ENCODE measurements at places on chromosomes 13 and 19.

- no peaks in the 10 kb centered on the region for H3K27me3 ChIP-seq
- H3K4me1 ChIP-seq = peaks cover 22% of the 10 kb centered on the region
- H3K36me3 ChIP-seq = no peaks in the 10 kb centered on the region
- no peak for DNase-seq
- H3K27ac ChIP-seq = no peak overlapping the region
Measured at GRCh38 chr19:18483119-18483890, 38.6 kb downstream of the ELL start.

DNA sequence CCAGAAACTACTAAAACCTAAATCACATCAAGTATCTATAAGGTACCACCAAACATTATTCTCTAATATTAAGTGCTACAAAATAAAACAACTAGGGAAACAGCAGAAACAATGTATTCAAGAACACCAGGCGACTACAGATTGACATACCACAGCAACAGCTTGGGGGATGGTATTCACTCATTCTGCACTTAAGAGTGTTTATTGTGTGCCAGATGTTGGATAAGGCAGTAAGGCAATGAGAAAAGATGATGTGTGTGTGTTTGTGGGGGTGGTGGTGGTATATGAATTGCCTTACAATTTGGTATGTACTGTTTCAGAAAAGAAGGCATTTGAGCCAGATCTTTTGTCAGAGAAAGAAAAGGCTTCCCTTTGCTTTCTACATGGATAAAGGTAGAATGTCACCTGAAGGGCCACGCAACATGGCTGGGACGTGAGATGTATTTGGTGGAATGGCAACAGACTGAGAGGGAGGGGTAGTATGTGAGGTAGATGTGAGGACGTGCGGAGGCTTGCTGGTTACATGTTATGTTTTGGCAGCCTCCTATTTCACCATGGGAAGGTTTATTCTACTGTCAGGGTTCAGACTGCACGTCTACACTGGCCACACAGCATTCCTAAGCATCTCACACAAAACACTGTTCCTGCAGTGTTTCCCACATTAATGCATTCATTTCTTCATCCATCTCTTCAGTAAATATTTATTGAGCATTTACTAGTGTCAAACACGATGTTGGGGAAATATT is 300.7 kb downstream of the KLF12 start:
- no peak overlapping the region for H3K4me3 ChIP-seq
- H3K27me3 ChIP-seq = no peaks in the 10 kb centered on the region
- H3K27ac ChIP-seq = no peak overlapping the region
- no peaks in the 10 kb centered on the region for H3K4me1 ChIP-seq
- DNase-seq = peak; percentile 18
- no peaks in the 10 kb centered on the region for H3K36me3 ChIP-seq

DNA sequence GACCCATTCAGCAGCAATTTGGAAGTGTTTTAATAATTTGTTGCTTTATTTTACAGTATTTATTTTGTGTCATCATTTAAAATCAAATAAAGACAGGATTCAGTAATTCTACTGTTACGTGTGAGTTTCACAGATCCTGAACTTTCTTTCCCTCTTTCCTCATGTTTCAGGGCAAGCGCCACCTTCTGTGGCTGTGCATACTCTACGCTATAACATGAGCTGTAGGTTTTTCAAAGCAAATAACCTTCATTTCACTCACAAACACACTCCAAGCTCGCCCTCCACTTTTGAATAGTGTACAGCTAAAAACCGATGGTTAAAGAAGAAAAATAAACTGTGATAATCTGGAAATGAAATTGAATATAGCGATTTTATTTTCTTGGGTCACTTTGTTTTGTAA is 753.3 kb downstream of the OLFM4 start:
- no peaks in the 10 kb centered on the region for H3K27me3 ChIP-seq
- H3K4me1 ChIP-seq = no peaks in the 10 kb centered on the region
- peak; percentile 1 for DNase-seq
- H3K4me3 ChIP-seq = no peak overlapping the region
- H3K27ac ChIP-seq = no peak overlapping the region

- H3K27ac ChIP-seq = no peak overlapping the region
- H3K4me1 ChIP-seq = no peaks in the 10 kb centered on the region
Measured at GRCh38 chr13:87123987-87124784, 547.0 kb upstream of the SLITRK5 start.

- no peak overlapping the region for H3K27ac ChIP-seq
- H3K36me3 ChIP-seq = no peaks in the 10 kb centered on the region
- no peaks in the 10 kb centered on the region for H3K27me3 ChIP-seq
- no peak overlapping the region for H3K4me3 ChIP-seq
- no peaks in the 10 kb centered on the region for H3K4me1 ChIP-seq
- peak; percentile 99 for DNase-seq
Measured at GRCh38 chr13:92224052-92224821, 825.8 kb downstream of the GPC5 start.

- DNase-seq = no peak
- no peaks in the 10 kb centered on the region for H3K4me1 ChIP-seq
- no peaks in the 10 kb centered on the region for H3K27me3 ChIP-seq
- H3K36me3 ChIP-seq = no peaks in the 10 kb centered on the region
- no peak overlapping the region for H3K27ac ChIP-seq
Measured at GRCh38 chr13:65894049-65894448, 1336.1 kb downstream of the PCDH9 start.

DNA sequence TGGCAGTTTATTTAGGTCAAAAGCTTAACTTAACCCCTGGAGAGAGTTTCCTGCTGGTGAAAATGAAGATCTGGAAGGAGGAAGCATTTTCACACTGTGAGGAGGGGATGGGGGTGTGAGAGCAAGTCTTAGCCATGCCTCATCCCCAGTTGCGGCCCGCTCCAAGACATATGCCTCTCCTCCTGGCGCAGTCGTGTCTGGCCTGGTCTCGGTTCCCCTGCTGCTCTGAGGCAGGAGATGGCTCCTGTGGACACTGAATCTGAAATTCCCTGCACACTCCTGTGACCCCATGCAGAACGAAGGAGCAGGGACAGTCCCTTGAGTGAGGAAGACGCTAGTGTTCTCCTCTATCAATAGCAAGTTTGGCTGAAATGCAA is 360 bp upstream of the ZNF69 start:
- H3K27ac ChIP-seq = no peak overlapping the region
- no peak for DNase-seq
- no peaks in the 10 kb centered on the region for H3K36me3 ChIP-seq
- H3K27me3 ChIP-seq = no peaks in the 10 kb centered on the region

- peak; percentile 87 for DNase-seq
- no peak overlapping the region for H3K27ac ChIP-seq
Measured at GRCh38 chr19:9796113-9796773, 22.6 kb downstream of the FBXL12 start.

- H3K4me3 ChIP-seq = no peak overlapping the region
- DNase-seq = peak; percentile 71
Measured at GRCh38 chr19:46481947-46482346, 10.6 kb upstream of the PNMA8A start.

DNA sequence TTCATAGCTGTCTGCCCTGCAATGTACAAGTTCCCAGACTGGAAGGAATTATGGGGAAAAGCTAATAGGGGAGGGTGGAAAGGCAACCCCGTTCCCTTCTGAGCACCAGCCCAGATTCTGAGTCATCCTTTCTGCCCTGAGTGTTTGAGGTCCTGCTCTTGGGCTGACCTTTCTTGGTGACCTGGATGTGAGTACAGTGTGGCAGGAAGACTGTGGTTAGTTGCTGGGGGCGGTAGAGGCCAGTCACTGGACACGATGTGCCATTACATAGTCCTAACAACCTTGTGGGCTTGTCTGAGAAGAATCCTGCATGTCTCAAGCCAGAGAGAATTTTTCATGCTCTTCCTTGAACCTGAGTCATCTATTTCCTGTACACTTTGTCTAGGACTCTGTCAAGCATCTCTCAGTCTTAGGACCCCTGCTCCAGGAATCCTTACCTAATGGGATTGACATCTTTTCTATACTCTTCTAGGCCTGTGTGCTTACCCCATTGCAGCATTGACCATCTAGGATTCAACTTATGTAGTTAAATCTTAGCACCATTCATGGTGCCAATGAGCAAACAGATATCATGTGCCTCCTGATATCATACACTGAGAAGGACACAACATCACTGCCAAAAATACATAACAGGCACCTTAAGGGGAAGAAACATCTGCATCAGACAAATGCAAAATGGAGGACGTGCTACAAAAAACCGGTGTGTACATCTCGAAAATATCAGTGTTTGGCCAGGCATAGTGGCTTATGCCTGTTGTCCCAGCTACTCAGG is 8.1 kb upstream of the ANGPTL4 start:
- peak overlapping the region; percentile 60 for H3K27ac ChIP-seq
- no peak overlapping the region for H3K4me3 ChIP-seq
- DNase-seq = peak; percentile 98
- H3K36me3 ChIP-seq = no peaks in the 10 kb centered on the region
- no peaks in the 10 kb centered on the region for H3K27me3 ChIP-seq

DNA sequence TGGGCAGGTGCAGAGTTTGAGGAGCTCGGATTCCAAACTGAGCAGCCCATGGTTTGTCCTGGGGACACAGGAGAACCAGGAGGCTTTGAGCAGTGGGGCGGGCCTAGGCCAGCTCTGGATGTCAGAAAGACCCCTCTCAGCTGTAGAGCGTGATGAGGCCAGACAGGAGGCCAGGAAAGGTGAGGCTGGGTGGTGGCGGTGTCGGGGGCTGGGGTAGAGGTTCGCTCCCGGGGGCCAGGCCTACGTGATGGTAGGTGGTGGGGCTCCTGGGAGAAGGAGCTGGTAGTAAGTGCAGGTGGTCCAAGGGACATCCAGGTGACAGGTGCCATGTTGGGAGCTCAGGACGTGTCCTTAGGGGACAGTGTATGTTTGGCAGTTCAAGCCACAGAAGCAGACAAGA is 13.5 kb upstream of the PTOV1 start:
- no peaks in the 10 kb centered on the region for H3K4me1 ChIP-seq
- no peak overlapping the region for H3K4me3 ChIP-seq
- H3K27ac ChIP-seq = no peak overlapping the region
- no peaks in the 10 kb centered on the region for H3K27me3 ChIP-seq

GRCh38 chr13:50908371-50908770 is 1.2 kb upstream of the RNASEH2B start:
- H3K27ac ChIP-seq = no peak overlapping the region
- no peak overlapping the region for H3K4me3 ChIP-seq
- DNase-seq = no peak

GRCh38 chr13:44072536-44072935 is 192.8 kb downstream of the LACC1 start:
- H3K27me3 ChIP-seq = no peaks in the 10 kb centered on the region
- H3K36me3 ChIP-seq = no peaks in the 10 kb centered on the region
- DNase-seq = no peak
- H3K27ac ChIP-seq = no peak overlapping the region

- H3K27ac ChIP-seq = no peak overlapping the region
- H3K36me3 ChIP-seq = no peaks in the 10 kb centered on the region
- peaks cover 13% of the 10 kb centered on the region for H3K27me3 ChIP-seq
- peak; percentile 45 for DNase-seq
- no peaks in the 10 kb centered on the region for H3K4me1 ChIP-seq
Measured at GRCh38 chr19:18233224-18233825, 7.1 kb upstream of the PDE4C start.

DNA sequence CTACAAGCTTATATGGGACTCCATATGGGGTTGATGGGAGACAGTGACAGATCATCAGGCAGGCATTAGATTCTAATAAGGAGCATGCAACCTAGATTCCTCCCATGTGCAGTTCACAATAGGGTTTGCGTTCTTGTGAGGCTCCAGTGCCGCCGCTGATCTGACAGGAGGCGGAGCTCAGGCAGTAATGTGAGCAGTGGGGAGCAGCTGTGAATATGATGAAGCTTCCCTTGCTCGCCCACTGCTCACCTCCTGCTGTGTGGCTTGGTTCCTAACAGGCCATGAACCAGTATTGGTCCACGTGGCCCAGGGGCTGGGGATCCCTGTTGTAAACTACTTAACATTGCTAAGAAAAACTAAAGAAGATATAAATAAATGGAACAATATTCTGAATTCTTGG is 378.4 kb downstream of the KCNRG start:
- no peak overlapping the region for H3K27ac ChIP-seq
- peak; percentile 69 for DNase-seq
- no peaks in the 10 kb centered on the region for H3K27me3 ChIP-seq
- no peaks in the 10 kb centered on the region for H3K4me1 ChIP-seq

DNA sequence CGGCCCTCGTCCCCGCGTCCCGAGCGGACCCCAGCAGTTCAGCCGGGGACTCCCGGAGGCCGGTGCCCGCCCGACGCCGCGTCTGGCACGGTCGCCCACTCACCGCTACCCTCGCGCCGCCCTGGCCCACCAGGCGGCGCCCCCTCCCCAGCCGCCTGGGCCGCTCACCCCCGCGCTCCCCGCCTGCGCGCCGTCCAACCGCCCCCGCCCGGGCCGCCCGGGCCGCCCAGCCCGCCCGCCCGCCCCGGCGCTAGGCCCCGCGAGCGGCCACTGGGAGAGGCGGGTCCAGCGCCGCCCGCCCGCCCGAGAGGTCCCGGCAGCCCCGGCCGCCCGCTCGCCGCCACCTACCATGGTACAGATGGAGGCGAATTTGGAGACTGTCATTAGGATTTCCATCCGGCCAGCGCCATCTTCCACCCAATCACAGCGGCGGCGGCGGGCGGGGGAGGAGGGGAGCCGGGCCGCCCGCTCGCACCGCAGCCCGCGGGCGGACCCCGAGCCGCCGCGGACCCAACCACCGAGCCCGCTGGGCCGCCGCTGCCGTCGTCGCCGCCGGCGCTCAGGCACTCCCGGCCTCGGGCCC is at the start of gene USP12:
USP12 (minus strand) TSS at position 568 of the 583 bp plus-strand sequence; CDS start at position 396, 172 bp downstream.
- H3K4me3 ChIP-seq = peak within 1 kb of the TSS; percentile 74
- H3K36me3 ChIP-seq = no peaks in the 10 kb centered on the region
- DNase-seq = peak; percentile 16
- H3K27me3 ChIP-seq = no peaks in the 10 kb centered on the region
- peak within 1 kb of the TSS; percentile 89 for H3K27ac ChIP-seq

GRCh38 chr13:71861769-71862458 is 5.1 kb downstream of the DACH1 start:
- no peaks in the 10 kb centered on the region for H3K4me1 ChIP-seq
- no peak overlapping the region for H3K4me3 ChIP-seq
- H3K36me3 ChIP-seq = no peaks in the 10 kb centered on the region
- no peaks in the 10 kb centered on the region for H3K27me3 ChIP-seq

GRCh38 chr19:51139299-51140014 is 2.6 kb upstream of the SIGLEC7 start:
- H3K4me1 ChIP-seq = no peaks in the 10 kb centered on the region
- H3K27ac ChIP-seq = no peak overlapping the region
- H3K27me3 ChIP-seq = no peaks in the 10 kb centered on the region

- H3K27me3 ChIP-seq = no peaks in the 10 kb centered on the region
- no peak overlapping the region for H3K4me3 ChIP-seq
- no peak overlapping the region for H3K27ac ChIP-seq
- H3K36me3 ChIP-seq = no peaks in the 10 kb centered on the region
- DNase-seq = no peak
Measured at GRCh38 chr19:33665776-33666595, 44.2 kb downstream of the CHST8 start.

DNA sequence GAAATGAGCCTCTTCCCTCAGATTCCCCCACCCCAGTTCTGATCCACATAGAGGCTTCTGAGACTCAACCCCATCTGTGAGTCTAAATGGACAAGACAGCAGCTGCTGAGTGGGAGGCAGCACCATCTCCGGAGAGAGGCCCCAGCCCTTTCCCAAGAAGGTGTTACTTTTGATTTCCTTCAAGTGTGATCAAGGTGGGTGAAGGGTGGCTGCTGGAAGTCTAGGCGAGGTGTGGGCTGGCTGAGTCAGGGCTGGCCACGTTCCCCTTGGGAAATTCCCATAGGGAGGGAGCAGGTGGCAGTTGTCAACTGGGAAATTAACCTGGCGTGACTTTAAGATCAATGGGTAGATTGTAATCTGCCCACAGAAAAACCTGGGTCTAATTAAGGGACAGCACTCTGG is 148.0 kb downstream of the FOXO1 start:
- DNase-seq = no peak
- no peaks in the 10 kb centered on the region for H3K36me3 ChIP-seq
- no peak overlapping the region for H3K4me3 ChIP-seq
- no peaks in the 10 kb centered on the region for H3K4me1 ChIP-seq
